Endodermal cell (in vitro differentiated cells): ENCODE measurements at places on chromosomes 6 and 20. TPM values are rescaled to one million over a fixed set of nuclear protein-coding genes. Genes with fewer than 3 reads are reported as not detected.

- H3K4me1 ChIP-seq, result peaks cover 5% of the 10 kb centered on the region
- H3K27ac ChIP-seq, result no peak overlapping the region
- no peak overlapping the region for H3K4me3 ChIP-seq
- no peak for DNase-seq
- H3K27me3 ChIP-seq, result no peaks in the 10 kb centered on the region
Observed at GRCh38 chr20:44455126-44455525, 20.5 kb upstream of the TTPAL start.

DNA sequence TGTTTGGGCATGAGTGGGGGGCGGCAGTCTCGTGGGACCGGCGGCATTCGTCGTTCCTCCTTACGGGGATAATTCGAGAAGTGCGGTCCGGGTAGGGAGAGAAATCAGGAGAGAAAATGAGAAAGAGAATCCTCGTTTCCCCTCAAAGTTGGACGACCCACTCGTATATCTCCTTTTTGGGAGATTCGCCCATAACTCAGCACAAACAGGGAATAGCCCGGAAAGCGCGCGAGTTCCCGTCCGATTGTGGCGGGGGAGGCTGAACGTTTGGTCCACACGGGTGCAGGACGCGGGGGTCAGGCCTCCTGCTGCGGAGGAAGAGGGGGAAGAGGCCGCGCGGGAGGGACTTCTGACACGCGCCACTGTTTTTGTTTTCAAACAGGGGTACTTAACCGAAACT is 42.4 kb downstream of the POPDC3 start:
- H3K36me3 ChIP-seq, result no peaks in the 10 kb centered on the region
- peak overlapping the region; percentile 85 for H3K4me3 ChIP-seq
- peak; percentile 48 for DNase-seq
- no peak overlapping the region for H3K27ac ChIP-seq
- H3K4me1 ChIP-seq, result no peaks in the 10 kb centered on the region

DNA sequence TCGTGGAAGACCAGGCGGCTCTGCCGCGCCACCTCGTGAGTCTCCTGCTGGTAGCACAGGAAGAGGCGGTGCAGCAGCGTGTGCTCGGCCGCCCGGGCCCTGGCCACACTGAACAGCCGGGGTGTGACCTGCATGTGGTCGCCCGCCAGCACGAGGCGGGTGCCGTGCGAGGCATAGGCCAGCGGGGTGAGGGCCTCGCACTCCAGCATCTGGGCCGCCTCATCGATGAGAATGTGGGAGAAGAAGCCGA is 7.0 kb downstream of the HELZ2 start:
- no peaks in the 10 kb centered on the region for H3K27me3 ChIP-seq
- H3K27ac ChIP-seq, result no peak overlapping the region
- no peaks in the 10 kb centered on the region for H3K36me3 ChIP-seq
- no peak for DNase-seq
- H3K4me3 ChIP-seq, result no peak overlapping the region
- no peaks in the 10 kb centered on the region for H3K4me1 ChIP-seq

- H3K4me1 ChIP-seq, result no peaks in the 10 kb centered on the region
- DNase-seq, result peak; percentile 4
- no peaks in the 10 kb centered on the region for H3K27me3 ChIP-seq
- no peak overlapping the region for H3K27ac ChIP-seq
Observed at GRCh38 chr20:58555078-58555765, 40.0 kb upstream of the APCDD1L start.

GRCh38 chr6:152669895-152670294 is 27.8 kb upstream of the MYCT1 start:
- no peaks in the 10 kb centered on the region for H3K4me1 ChIP-seq
- no peak overlapping the region for H3K4me3 ChIP-seq
- DNase-seq, result no peak
- no peaks in the 10 kb centered on the region for H3K27me3 ChIP-seq
- no peaks in the 10 kb centered on the region for H3K36me3 ChIP-seq
- H3K27ac ChIP-seq, result no peak overlapping the region

DNA sequence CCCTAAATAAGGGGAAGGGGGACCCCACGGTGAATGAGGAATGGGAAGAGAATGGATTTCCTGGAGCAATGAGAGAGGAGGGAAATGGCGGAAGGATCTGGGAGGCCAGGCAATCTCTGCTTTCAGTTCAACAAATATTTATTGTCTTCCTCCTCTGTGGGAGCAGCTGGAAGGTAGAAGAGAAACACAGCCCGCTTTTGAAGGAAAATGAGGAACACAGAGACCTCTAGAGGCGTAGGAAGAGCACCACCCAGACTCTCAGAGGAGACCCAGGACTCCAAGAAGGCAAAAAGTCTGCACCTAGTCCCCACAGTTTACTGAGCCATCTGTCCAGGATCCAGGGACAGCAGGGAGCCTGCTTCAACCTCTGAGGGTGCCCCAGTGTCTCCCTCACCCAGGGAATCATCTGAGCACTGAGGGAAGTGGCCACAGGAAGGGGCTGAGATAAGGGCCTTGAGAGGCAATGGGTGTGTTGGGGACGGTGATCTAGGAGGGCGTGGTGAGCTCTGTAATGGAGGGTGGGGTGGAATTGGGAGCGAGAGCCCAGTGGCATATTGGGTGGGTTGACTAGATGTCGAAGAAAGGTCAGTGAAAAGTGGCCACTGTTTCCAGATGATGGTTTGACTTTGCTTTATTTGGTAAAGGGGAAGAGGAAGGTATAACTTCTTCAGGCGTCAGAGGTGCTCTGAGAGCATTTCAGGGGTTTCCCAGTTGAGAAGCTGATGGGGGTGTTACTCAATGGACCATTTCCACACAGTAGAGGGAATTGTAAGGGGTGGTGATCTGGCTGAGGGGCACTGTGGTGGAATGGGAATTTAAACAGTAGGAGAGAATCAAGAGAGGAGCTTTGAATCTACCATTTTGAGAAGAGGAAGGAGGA is 610 bp downstream of the PSORS1C1 start:
- no peak overlapping the region for H3K27ac ChIP-seq
- no peak overlapping the region for H3K4me3 ChIP-seq
- DNase-seq, result no peak
- H3K36me3 ChIP-seq, result no peaks in the 10 kb centered on the region
- no peaks in the 10 kb centered on the region for H3K27me3 ChIP-seq

DNA sequence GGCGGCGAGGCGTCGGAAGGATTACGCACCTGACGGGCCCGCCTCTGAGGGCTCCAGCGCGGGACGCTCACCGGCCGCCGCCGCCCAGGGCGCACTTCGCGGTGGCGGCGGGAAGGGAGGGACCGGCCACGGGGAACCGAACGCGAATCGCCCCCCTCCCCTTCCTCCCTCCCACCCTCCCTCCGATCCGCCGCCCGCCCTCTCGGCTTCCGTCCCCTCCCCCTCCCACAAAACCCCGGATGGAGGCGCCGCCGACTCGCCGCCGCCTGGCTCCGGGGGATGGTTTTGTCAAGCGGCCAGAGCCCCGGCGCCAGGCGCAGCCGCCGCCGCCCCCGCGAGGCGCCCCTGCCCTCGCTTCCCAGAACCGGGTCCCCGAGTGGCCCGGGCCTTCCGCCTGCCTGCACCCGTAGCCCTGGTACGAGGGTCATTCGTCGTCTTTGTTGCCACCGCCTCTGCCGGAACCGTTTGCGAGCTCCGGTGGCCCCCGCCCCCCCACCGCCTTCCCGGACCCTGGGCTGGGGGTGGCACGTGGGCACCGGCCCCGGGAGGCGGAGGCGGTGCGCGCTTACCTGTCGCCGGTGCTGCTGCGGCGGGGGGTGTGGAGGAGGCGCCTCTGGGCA is 398 bp downstream of the ZBTB2 start:
- no peaks in the 10 kb centered on the region for H3K27me3 ChIP-seq
- peaks cover 4% of the 10 kb centered on the region for H3K4me1 ChIP-seq
- H3K4me3 ChIP-seq, result peak overlapping the region; percentile 72
- peaks cover 39% of the 10 kb centered on the region for H3K36me3 ChIP-seq
- DNase-seq, result peak; percentile 89
- H3K27ac ChIP-seq, result peak overlapping the region; percentile 100

Gene TTK
- total RNA-seq, result 31.5 and 34.7 TPM in 2 replicates

Gene MGME1
- total RNA-seq, result 23.5 to 36.7 TPM (median 35.7 TPM) in 3 replicates

Gene KHDC1L
- not detected in 2 replicates for total RNA-seq

Gene HCRTR2
- total RNA-seq, result 0.40 TPM in 1 of 3 replicates, not detected in the others

Gene GABRR1
- total RNA-seq, result 0.46 and 0.47 TPM in 2 replicates

Gene MCCD1
- total RNA-seq, result not detected in 3 replicates

Gene GGTLC1
- total RNA-seq, result not detected in 3 replicates

Gene SLC13A3
- total RNA-seq, result 7.7 to 9.0 TPM (median 8.9 TPM) in 3 replicates
